ENCODE measurements at places on chromosomes 1 and 21. TPM values are rescaled to one million over a fixed set of nuclear protein-coding genes. Genes with fewer than 3 reads are reported as not detected.

CD52 gene
- 343 TPM for total RNA-seq

PGBD2 gene
- 5.9 TPM for total RNA-seq

RSPH1 gene
- 0.33 TPM for total RNA-seq

BLACAT1 gene
- 0.14 TPM for total RNA-seq

ZNF496 gene
- 4.8 TPM for total RNA-seq

MPZ gene
- total RNA-seq = 6.4 TPM

TNNI3K gene
- 0.45 TPM for total RNA-seq

FCN3 gene
- not detected for total RNA-seq

ETNK2 gene
- 0.84 TPM for total RNA-seq

AQP10 gene
- not detected for total RNA-seq

LAMB3 gene
- 11.7 TPM for total RNA-seq

OLIG2 gene
- total RNA-seq = not detected

OR14A16 gene
- not detected for total RNA-seq

NID1 gene
- 0.70 TPM for total RNA-seq

HSPB7 gene
- total RNA-seq = not detected

RCSD1 gene
- total RNA-seq = 65.6 TPM

GOLT1A gene
- total RNA-seq = not detected

FAM163A gene
- total RNA-seq = not detected

OR2AK2 gene
- 0.25 TPM for total RNA-seq

S100A7 gene
- not detected for total RNA-seq
